ENCODE measurements at places on chromosomes 6 and 20.

DNA sequence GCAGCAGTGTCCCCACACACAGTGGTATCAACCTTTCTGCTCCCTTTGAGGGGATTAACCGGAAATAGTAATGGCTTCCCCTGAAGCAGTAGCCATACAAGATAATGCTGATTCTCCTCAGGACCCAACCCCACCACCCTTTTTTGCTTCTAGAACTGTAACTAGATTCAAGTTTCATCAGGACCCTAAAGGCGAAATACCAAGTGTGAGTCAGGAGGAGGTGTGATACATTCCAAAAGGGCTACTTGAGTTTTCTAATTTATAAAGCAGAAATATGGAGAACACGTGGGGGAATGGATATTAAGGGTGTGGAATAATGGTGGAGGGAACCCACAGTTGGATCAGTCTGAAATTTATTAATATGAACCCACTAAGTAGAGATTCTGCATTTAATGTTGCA, 51.5 kb upstream of the CAP2 start:
- no peak for DNase-seq

DNA sequence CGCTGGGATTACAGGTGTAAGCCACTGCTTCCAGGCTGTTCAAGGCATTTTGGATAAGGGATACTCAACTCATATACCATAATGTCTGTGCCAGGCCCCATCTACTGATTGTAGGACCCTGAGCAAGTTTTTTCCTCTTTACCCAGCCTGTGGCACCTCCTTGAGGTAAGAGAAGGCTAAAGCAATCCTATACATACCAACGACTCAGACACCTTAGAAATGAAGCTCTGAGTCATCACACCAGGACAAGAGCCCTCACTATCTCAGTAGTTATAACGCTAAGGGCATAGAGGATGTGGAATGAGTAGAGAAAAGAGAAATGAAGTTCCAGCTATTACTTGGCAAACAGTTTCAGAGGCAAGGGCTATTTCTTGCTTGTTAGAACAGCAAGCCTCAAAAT, 16.9 kb downstream of the NDRG3 start:
- no peak for DNase-seq

- DNase-seq, result no peak
Measured at GRCh38 chr20:53937929-53938367, 132.4 kb downstream of the BCAS1 start.

DNA sequence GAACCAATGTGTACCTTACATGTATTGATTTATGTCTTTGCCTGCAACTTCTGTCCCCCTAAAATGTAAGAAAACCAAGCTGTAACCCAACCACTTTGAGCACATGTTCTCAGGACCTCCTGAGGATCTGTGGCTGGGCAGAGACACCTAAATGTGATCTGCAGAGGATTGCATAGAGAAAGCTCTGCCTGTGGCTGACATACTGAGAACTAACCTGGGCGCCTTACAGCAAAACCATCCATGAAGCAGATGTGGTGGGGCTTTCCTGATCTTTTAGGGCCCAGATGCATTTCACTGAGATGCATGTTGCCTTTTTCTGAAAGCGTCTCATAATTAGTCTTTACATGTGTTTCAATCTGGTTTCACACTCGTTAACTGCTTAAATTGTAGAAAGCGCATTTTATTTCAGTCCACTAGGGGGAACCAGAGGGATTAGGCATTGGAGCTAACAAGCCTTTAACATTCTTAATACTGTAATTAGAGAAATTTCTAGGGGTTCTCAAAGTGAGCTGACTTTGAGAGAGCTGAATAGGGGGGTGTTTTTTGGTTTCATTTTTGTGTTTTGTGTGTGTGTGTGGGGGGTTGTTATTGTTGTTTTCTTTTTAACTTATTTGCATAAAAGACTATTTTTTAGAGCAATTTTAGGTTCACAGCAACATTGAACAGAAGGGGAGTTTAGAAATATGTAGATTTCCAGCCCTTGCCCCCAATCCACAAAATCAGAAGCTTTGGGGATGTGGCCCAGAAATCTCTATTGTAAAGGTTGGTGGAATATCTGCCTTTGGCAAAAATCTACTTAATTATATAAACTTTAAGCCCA, 50.9 kb upstream of the FAM184A start:
- DNase-seq, result no peak

DNA sequence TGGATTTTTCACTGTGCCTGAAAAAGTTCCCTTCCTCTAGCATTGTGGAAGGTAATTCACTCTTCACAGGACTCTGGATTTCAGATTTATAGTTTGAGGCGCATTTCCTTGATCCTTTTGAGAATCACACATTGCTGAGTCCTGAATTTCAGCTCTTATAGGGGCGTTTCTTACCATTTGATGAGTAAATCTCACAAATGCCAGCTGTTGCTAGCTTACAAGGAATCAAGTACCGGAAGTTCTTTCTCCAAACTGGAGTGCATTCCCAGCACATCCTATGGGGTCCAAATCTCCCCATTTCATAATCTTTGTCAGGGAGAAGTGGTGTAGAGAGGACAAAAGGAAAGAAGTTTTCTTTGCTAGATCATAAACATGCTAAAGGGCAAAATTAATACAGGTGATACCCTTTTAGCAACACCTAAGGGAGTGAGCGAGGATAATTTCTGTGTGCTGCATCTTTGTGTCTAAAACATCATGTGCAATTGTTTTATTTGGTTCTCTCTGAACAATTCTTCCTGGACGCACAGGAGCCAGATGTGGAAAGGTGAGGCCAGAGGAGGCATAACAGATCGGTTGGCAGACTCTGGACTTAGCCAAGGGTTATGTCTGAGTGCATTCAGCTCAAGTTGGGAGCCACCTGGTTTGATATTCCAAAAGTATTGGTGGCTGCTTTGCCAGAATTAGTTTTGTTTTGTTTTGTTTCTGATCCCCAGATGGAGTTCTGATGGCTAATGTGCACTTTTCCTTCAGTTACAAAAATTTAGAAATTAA, 37.4 kb upstream of the EYA2 start:
- no peak for DNase-seq

DNA sequence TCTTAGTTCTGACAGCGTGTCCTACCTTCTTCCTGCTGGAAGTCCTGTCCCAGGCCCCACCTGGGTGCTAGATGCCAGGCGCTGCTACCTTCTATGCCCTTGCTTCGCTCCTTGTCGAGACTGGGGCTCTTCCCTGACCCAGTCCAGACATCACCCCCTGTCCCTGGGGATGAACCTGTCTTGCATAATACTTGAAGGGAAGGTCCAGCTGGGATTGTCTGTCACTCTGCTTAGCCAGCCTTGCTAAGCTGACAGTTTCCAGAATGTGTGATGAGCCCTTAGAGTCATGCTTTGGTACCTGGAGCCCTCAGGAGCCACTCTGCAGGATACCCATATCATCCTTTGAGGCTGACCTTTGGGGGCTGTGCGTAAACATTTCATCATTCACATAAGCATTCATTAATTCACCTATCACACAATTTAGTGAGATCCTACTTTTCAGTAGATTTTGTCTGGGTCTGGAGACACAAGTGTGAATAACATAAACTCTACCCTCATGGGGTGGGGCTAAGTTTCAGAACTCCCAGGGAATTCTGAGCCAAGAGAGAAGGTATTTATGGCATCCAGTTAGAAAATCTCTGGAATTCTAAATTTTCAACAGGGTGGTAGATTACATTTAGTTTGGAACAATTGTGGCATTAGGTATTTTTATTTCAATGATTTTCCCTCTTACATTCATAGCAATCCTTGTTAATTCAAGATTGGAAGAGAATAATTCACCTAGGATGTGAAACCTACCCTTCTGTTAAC, 151.1 kb upstream of the HDAC2 start:
- no peak for DNase-seq

DNA sequence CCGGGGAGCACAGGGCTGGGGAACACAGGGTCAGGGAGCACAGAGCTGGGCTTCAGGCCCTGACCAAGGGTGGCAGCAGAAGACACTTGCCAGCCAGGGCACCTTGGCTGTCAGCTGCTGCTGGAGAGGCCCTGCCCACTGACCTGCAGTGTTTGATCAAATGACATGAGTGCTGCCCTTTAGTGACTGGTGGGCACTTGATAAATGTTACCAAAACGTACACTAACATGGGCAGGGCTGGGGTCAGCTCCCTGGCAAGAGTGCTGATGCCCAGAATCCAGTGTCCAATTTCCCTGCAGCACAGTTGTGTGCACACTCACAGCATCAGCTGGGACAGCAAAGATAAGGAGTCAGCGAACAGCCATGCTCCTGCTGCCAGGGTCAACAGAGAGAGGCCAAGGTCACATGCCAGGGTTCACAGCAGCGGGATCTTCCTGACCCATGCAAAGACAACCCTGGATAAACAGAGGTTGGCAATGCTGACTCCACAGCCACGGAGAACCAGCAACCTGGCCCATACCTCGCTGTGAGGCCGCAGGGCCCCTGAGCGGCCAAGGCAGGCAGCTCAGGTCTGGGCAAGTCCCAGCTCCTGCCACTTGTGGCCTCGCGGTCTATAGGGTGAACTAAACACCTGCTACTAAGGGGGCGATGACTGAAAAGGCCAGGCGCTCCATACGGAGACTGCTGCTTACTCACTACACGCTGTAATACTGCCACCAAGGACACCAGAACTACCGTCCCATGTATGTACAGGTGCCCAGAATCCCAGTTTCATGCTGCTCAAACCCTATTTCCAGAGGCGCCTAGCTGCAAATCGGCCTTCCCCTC, 46.3 kb downstream of the NINL start:
- DNase-seq, result no peak

DNA sequence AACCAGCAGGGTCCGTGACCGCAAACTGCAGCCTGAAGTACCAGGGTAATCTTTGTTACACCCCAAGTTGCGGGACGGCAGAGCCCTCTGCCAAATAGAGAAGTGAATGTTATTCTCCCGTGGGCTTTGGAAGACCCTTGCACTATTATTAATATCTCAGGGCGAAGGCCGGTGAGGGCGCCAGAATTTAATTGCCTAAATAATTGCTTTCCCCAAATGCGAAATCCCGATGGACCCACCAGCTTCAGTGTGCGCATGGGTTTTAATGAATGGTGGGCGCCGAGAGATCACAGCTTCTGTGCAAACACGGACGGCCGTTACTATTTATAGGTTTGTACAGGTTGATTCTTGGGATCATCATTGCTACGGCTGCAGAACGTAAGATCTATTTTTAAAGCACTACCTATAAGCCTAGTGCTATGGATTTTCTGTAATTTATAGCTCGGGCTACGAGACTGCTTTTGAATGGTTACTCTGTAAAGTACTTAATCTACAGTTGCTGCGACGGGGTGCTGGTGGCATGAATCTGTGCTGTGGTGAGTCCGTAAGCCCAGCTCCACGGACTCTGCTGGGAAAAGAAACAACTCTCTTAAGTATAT, 15.2 kb upstream of the PHACTR3 start:
- no peak for DNase-seq

DNA sequence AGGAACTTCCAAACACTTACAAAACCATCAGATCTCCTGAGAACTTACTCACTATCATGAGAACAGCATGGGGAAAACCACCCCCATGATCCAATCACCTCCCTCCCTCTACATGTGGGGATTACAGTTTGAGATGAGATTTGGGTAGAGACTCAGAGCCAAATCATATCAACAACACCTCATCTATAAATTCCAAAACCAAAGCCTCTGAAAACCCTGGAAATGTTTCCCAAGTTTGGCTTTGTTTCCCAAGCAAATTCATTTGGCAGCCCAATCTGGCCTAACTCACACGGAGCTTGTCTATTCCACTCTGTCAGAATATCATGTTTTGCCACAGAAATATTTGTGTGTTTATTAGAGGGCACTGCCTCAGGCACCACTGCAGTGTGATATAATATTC, 142.6 kb downstream of the COL9A1 start:
- no peak for DNase-seq

- no peak for DNase-seq
Measured at GRCh38 chr6:10054672-10055071, 360.2 kb downstream of the TFAP2A start.

DNA sequence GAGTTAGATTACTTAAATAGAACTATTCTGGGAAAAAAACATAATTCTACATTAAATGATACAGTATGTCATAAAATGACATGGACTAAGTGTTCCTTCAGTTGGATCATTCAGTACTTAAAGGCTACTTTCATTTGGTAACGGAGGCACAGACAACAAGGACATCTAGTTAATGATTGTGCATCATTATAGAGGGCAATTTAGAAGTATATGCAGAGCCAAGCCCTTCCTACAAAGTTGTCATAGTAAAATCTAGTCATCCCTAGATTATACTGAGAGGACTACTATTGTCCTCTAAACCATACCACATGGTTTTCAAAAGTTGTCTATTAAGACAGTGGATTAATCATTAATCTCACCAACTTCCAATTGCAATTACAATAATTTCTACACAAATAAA, 53.9 kb upstream of the STXBP5 start:
- no peak for DNase-seq

DNA sequence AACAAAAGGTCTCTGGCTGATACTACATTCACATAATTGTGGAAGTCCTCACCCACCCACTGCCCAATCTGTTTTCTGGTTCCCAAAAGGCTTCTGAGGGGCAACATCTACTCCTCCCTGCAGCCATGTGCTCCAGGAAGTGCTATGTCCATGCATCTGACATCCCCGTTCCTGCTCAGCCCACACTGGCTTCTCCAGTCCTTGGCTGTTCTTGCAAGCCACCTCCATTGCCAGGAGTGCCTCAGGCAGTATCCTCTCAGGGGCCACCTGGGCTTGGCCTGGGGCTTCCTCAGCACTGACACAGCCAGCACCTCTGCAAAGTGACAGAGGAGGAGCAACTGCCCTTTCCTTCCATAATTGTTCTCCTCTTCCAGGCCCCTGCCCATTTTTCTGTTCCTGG, 18.3 kb downstream of the ARHGAP18 start:
- no peak for DNase-seq

GRCh38 chr20:47612670-47613069, 111.0 kb downstream of the NCOA3 start:
- no peak for DNase-seq

DNA sequence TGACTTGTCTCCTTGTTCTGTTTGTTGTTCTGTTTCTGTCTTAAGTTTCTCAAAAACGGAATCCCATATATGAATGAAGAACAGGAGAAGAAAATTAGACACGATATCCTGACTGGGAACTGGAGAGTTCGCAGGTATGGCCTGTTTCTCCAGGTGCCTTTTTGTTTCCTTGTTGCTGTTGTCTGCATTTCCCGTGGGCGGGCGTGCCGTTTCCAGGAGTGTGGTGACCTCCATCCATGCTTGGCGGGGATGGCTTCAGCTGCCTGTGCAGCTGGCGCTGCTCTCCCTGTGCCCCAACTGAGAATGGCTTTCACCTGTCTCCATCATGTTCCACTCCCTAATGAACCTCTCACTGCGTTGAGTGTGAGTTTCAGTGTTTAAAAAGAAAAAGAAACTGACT, 4.4 kb downstream of the PNLDC1 start:
- DNase-seq, result no peak

- no peak for DNase-seq
Measured at GRCh38 chr20:48984575-48985219, 61.4 kb upstream of the CSE1L start.

- DNase-seq, result no peak
Measured at GRCh38 chr6:81450180-81450579, 302.3 kb downstream of the TENT5A start.

Data from GM12891 (cell line).